ENCODE measurements at places on chromosomes 4 and X.

DNA sequence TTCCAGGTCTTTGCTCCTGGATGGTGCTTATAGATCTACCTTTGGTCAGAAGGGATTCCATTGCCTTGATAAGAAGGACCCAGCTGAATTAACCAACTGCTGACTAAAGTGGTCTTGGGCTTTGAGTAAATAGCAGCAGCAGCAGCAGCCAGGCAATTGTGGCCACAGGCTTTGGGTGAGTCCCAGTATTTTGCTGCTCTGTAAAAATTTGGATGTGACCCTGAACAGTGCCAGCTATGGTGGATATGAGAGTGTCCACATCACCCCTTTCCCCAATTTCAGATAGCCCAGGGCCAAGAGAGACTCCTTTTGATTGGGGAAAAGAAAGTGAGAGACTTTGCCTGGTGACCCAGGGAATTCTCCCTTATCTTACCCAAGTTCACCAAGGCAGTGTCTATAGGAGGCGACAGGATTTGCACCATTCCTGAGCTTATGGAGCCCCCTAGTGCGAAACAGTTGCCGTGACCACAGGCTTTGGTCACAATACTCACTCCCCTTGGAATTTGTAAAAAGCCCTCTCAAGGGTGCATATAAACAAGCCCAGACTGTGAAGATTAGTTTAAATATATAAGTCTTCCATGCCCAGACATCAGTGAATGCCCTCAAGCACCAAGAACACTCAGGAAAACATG lies 518.0 kb downstream of the TMA16 start:
- H3K4me3 ChIP-seq: no peak overlapping the region
- no peaks in the 10 kb centered on the region for H3K27me3 ChIP-seq
- H3K27ac ChIP-seq: no peak overlapping the region

- no peaks in the 10 kb centered on the region for H3K4me1 ChIP-seq
- H3K27ac ChIP-seq: no peak overlapping the region
- H3K36me3 ChIP-seq: no peaks in the 10 kb centered on the region
- H3K27me3 ChIP-seq: no peaks in the 10 kb centered on the region
Observed at GRCh38 chrX:50762578-50762977, 51.4 kb downstream of the SHROOM4 start.

DNA sequence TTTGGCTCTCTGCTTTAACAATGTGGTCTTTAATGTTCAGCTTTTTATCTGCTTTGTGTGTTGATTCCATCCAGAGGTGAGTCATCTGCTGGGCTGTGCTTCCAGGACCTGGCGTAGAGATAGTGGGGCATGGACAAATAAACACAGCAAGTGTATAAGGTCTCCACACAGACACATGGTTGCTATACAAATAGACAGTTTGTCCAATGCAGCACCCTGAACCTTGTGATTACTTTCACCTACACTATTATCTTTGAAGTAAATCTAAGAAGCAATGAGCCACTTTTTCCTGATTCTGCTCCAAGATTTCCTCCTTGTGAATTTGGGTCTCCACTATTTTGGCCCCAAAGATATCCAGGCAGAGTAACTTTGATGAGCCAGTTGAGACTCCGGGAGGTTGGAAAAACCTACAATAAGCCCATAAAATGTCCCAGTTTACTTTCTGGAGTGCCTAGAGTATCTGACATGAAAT lies 12.1 kb downstream of the PPARGC1A start:
- DNase-seq: peak; percentile 17
- H3K4me3 ChIP-seq: no peak overlapping the region
- no peaks in the 10 kb centered on the region for H3K27me3 ChIP-seq
- H3K36me3 ChIP-seq: no peaks in the 10 kb centered on the region
- H3K4me1 ChIP-seq: no peaks in the 10 kb centered on the region

DNA sequence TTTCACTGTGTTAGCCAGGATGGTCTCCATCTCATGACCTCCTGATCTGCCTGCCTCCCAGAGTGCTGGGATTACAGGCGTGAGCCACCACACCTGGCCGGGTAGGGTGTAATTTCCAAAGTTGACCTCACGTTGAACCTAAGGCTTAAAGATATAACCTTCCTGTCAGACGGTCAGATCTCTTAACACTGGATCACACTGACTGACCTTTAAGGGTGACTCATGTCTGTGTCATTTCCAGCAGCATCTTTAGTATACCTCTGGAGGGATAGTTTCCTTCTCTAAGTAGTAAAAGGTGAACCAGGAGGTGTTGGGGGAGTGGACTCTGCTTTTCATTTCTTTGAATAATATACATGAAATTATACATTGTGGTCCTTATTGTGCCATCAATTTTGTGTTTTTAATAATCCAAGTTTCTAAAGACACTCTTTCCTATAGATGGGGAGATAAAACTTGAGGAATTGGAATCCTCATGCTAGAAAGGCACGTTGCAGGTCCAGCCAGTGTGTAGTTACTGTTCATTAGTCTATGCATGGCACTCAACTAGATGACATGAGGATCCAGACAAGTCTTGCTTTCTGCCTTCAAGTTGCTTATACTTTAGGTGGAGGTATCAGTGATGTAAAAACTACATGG lies 45.7 kb downstream of the ARHGAP10 start:
- H3K27me3 ChIP-seq: no peaks in the 10 kb centered on the region
- H3K36me3 ChIP-seq: no peaks in the 10 kb centered on the region
- no peak for DNase-seq
- H3K4me3 ChIP-seq: no peak overlapping the region

GRCh38 chr4:24915121-24915922 lies 2.5 kb upstream of the CCDC149 start:
- no peak overlapping the region for H3K4me3 ChIP-seq
- no peak overlapping the region for H3K27ac ChIP-seq
- no peaks in the 10 kb centered on the region for H3K36me3 ChIP-seq
- no peaks in the 10 kb centered on the region for H3K27me3 ChIP-seq
- no peaks in the 10 kb centered on the region for H3K4me1 ChIP-seq

- H3K36me3 ChIP-seq: no peaks in the 10 kb centered on the region
- H3K27me3 ChIP-seq: no peaks in the 10 kb centered on the region
- H3K4me3 ChIP-seq: no peak overlapping the region
Observed at GRCh38 chrX:48531358-48531959, 8.1 kb upstream of the TBC1D25 start.

DNA sequence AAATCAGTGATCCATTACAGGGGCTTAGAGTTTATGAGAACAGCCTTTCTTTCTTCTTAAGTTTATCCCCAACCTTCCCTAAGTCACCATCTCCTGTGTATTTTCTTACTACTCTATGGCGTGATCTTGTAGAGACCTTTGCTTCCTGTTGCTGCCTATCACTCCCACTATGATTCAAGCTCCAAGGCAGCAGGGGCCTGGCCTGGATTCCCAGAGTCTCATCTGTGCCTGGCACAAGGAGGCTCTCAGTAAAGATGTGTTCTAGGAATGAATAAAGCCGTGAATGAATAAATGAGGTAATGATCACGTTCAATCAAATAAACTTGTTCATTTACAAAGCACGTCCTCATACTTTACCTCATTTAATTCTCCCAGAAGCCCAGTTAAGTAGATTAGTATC lies 45.4 kb downstream of the CC2D2A start:
- no peak overlapping the region for H3K27ac ChIP-seq
- DNase-seq: no peak
- H3K27me3 ChIP-seq: no peaks in the 10 kb centered on the region
- H3K4me1 ChIP-seq: no peaks in the 10 kb centered on the region
- no peaks in the 10 kb centered on the region for H3K36me3 ChIP-seq

DNA sequence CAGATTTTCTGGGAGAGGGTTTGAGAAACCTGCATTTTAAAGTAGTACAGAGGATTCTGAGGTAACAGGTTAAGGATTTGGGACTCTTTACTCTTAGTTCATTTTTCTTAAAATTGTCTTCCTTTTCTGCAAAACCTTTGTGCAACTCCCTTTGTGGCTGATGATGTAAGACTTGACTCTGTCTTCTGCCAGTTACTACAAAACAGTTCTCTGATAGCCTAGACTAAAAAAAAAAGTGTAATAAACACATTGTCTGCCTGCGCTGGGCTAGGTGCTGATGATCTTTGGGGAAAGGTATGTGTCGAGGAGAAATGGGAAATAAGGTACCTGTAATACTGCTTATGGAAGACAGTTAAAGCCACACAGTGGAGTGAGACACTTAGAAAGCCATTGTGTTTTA lies 28.7 kb downstream of the IL13RA1 start:
- H3K27ac ChIP-seq: peak overlapping the region; percentile 27
- H3K36me3 ChIP-seq: no peaks in the 10 kb centered on the region
- no peaks in the 10 kb centered on the region for H3K4me1 ChIP-seq

GRCh38 chrX:11566789-11567188 lies 98.9 kb downstream of the ARHGAP6 start:
- no peak for DNase-seq
- H3K36me3 ChIP-seq: no peaks in the 10 kb centered on the region
- peaks cover 2% of the 10 kb centered on the region for H3K4me1 ChIP-seq
- H3K27ac ChIP-seq: no peak overlapping the region

DNA sequence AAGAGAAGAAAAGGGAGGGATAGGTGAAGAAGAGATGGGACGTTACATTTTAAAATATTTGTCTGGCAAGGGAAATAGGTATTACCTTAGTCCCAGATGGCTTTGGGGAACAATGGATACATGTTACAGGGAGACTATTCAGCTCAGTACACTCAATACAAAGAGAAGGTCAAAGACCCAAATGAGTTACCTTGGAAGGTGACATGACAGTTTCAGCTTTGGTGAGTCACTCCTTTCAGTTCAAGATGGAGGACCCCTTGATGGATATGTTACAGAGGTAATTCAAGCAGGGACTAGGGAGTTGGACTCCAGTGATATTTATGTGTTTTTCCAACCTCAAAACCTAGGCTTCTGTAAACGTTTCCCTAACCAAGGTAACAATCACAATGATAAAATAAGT lies 5.0 kb downstream of the NOA1 start:
- no peaks in the 10 kb centered on the region for H3K27me3 ChIP-seq
- no peak overlapping the region for H3K27ac ChIP-seq
- H3K4me3 ChIP-seq: no peak overlapping the region

DNA sequence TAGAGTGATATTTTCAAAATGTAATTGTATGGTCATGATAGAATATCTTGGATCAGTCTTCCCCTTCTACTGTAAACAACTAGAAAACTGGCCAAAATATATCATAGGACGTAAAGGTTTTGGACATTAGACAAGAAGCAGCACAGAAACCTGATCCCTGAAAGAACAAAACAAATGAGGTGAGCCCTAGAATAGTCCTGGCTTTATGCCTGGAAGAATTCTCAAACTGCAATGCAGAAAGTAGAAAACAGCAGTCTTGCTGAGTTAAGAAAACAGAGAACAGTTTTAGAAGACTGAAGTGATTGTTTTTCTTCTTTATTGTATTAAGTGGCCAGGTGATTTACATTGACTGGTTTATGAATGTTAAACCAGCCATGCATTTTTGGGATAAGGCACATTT lies 19.5 kb downstream of the NSUN7 start:
- H3K36me3 ChIP-seq: no peaks in the 10 kb centered on the region
- H3K27me3 ChIP-seq: no peaks in the 10 kb centered on the region
- H3K27ac ChIP-seq: no peak overlapping the region
- H3K4me3 ChIP-seq: no peak overlapping the region
- no peak for DNase-seq

DNA sequence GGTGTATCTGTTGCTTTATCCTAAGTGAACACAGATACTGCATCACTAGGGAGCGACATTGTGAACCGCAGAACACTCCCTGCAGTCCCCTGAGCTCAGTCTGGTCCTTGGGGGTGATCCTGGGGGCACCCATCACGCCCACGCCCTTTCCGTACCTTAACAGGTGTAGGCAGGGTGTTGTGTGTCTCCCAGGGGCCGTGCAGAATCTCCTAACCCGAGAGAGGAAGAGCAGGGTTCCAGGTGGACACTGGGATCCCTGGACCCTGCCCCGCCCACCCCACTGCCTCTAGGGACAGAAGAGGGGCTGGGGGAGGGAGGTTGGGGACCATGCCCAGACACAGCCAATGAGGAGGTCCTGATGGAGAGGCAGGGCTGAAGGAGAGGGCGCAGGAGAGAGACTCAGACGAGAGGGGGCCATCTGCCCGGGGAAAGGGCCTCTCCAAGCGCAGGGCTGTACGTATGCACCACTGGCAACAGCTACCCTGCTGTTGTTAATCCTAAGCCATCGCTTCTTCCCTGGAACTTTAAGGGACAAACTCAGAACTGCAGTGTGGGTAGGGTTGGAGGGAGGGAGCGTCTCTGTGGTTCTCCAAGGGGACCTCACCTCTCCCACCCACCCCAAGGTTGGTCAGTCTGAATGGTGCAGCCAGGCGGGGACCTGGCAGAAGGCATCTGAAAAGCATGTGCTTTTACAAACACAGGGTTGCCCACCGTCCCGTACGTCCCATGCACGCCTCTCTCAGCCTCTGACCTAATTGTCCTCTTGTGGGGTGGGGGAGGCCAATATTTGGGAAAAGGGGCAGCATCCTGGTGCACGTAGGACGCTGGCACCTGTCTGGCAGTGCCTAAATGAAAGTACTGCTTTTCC lies 2.5 kb downstream of the P2RY8 start:
- peaks cover 9% of the 10 kb centered on the region for H3K4me1 ChIP-seq
- no peak overlapping the region for H3K4me3 ChIP-seq
- H3K27ac ChIP-seq: no peak overlapping the region
- no peak for DNase-seq
- H3K27me3 ChIP-seq: no peaks in the 10 kb centered on the region
- no peaks in the 10 kb centered on the region for H3K36me3 ChIP-seq

- H3K36me3 ChIP-seq: no peaks in the 10 kb centered on the region
- no peak overlapping the region for H3K4me3 ChIP-seq
- no peak for DNase-seq
- no peaks in the 10 kb centered on the region for H3K4me1 ChIP-seq
- H3K27ac ChIP-seq: no peak overlapping the region
Observed at GRCh38 chrX:102832661-102833060, 104.4 kb upstream of the RAB40AL start.

GRCh38 chr4:123017636-123018395 lies 95.4 kb upstream of the NUDT6 start:
- H3K4me3 ChIP-seq: no peak overlapping the region
- H3K4me1 ChIP-seq: no peaks in the 10 kb centered on the region
- no peaks in the 10 kb centered on the region for H3K36me3 ChIP-seq
- no peak for DNase-seq
- no peak overlapping the region for H3K27ac ChIP-seq
- no peaks in the 10 kb centered on the region for H3K27me3 ChIP-seq

- DNase-seq: no peak
- H3K36me3 ChIP-seq: no peaks in the 10 kb centered on the region
- H3K27ac ChIP-seq: no peak overlapping the region
- H3K4me1 ChIP-seq: no peaks in the 10 kb centered on the region
- no peak overlapping the region for H3K4me3 ChIP-seq
Observed at GRCh38 chr4:81356621-81357020, 115.1 kb downstream of the RASGEF1B start.

- no peaks in the 10 kb centered on the region for H3K27me3 ChIP-seq
- no peaks in the 10 kb centered on the region for H3K36me3 ChIP-seq
Observed at GRCh38 chr4:8152090-8152864, 6.3 kb downstream of the ABLIM2 start.

DNA sequence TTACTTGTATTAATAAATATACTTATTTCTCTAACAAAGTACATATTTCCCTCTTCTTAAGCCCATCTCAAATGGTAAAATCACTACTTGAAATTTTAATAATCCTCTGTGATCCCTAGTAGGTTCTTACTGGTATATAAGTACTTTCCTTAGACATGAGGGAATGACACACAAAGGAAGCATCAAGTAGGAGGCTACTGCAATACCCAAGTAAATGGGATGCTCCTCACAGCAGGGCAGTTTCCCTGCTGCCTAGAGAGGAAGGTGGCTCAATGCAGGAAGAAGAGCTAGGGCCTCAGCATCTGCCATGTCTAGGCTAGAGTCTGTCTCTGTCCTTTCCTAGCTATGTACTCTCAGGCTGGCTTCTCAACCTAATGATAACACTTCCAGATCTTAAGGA lies 122.1 kb upstream of the DIPK2B start:
- no peaks in the 10 kb centered on the region for H3K36me3 ChIP-seq
- no peak overlapping the region for H3K27ac ChIP-seq
- no peak overlapping the region for H3K4me3 ChIP-seq
- H3K27me3 ChIP-seq: no peaks in the 10 kb centered on the region
